ENCODE measurements at places on chromosomes 3 and 15.
A peak's percentile ranks its signal among the peaks of the same experiment; 100 is the strongest.

DNA sequence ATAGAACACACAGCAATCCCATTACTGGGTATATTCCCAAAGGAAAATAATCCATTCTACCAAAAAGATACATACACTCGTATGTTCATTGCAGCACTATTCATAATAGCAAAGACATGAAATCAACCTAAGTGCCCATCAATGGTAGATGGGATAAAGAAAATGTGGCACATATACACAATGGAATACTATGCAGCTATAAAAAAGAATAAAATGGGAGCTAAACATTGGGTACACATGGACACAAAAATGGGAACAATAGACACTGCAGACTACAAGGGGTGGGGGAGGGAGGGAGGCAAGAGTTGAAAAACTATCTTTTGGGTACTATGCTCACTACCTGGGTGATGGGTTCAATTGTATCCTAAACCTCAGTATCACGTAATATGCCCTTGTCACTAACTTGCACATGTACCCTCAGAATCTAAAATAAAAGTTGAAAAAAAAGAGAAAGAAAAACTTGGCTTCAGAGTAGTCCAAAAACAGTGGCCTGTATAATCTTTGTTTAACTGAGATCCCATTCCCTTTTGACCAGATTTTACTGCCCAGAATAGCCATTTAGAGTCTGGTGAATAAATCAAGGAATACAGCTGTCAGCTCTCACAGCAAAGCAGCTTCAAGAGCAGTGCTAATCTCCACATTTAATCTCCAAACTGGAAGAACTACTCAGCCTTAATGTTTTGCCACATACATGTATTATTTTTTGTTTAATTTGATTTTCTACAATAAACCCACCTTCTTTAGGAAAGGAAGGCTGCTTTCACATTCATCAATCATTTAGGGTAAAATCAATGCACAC is 54.5 kb upstream of the XRN1 start:
- DNase-seq: no peak

DNA sequence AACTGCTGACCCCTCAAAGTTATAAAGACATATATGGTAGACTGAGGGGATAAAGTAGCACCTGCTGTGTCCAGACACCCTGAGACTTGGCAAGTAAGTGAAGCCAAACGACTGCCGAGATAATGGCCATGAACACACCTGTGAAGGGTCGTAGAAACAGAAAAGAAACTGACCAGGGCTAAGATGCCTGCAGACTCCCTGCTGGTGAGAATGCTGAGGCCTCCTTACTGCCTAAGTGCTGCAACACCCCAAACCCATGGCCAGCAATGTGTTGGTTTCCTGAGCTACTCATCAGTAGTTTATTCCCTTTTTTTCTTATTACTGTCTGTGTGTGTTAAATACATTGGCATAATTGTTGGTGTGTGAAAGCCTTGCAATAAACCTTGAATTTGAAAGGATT is 233.8 kb downstream of the ZNF385D start:
- DNase-seq: no peak

GRCh38 chr3:44885618-44886017 is 11.2 kb downstream of the TGM4 start:
- no peak for DNase-seq

DNA sequence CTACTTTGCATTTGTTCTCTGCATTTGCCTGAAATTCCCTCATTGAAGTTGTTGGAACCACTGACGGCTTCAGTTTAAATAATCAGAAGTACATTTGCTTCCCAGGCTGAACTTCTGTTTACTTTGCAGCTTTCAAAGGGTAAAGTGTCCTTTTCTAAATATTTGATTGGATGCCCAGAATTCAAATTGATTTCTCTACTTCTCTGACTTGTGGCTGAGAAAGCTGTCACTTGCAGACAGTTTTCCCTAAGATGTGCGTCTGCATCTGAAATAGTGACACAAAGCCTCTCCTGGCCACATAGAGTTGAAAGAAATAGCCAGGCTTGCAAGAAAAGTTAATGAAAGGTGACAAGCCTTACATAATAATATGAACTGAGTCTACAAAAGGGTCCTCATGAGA is 299.6 kb downstream of the THSD4 start:
- DNase-seq: no peak

GRCh38 chr3:30400926-30401325 is 205.5 kb upstream of the TGFBR2 start:
- no peak for DNase-seq

DNA sequence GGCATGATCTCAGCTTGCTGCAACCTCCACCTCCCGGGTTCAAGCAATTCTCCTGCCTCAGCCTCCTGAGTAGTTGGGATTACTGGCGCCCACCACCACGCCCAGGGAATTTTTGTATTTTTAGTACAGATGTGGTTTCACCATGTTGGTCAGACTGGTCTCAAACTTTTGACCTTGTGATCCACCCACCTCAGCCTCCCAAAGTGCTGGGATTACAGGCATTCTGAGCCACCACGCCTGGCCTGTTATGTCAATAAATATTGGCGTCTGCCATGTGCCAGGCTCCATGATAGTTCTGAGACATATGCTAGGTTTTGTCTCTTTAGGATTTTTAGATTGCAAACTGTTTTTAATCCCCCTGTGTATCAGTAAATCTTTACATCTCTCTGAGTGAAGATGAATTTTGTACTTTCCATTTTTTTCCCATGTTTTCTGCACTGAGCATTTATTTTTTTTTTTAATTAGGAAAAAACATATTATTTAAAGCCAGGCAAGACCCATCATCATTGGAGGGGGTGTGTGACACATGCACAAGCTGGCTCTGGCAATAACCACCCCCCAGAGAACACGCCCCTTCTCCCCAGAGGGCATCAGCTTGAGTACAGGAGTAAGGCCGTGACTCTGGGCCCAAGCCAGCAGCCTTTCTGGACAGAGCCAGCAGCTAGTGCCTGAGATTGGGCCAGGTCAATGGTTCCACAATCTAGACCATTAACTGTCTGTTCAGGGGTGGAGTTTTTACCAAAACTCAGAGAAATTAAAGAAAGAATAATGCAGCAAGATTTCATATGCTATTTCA is 51.0 kb upstream of the ATP1B3 start:
- no peak for DNase-seq

- peak; percentile 81 for DNase-seq
Measured at GRCh38 chr3:176514297-176514696, 683.0 kb downstream of the TBL1XR1 start.

- peak; percentile 60 for DNase-seq
Measured at GRCh38 chr3:50340147-50340447, 539 bp downstream of the RASSF1 start.

DNA sequence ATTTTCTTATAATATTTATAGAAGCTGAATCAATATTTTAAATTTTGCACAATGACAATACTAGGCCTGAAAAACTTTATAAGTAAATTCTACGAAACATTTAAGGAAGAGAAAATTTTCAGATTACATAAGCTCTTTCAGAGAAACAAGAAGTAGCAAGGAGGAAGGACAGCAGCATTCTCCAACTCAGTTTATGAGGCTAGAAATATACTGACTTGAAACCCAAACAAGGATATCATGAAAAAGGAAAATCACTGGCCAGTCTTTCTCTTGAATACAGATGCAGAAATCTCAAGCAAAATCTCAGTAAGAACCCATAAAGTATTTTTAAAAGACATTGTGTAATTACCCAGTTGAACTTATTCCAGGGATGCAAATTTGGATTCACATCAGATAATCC is 121.3 kb downstream of the STAC start:
- peak; percentile 52 for DNase-seq

All from hematopoietic multipotent progenitor cell treated with erythropoietin and hydrocortisone succinate and interleukin-3 and kit ligand, for 6 days (in vitro differentiated cells).